NCI-H460 (cell line): ENCODE measurements at places on chromosomes 3 and 15.

DNA sequence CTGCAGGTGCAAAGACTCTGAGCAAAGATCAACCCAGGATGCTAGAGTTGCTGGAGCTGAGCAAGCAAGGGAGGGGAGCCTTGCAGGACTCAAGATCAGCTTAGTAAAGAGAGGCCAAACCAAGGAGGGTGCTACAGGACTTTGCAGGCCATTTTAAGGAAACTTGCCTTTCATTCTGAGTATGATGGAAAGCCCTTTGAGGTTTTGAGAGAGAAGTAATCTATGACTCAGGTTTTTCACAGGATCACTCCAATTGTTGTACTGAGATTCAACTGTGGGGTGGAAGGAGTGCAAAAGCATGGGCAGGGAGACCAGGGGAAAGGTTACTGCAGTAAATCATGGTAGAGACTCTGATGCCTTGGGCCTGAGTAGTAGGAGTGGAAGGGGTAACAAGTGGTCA, 260.4 kb upstream of the GPR149 start:
- DNase-seq = no peak

DNA sequence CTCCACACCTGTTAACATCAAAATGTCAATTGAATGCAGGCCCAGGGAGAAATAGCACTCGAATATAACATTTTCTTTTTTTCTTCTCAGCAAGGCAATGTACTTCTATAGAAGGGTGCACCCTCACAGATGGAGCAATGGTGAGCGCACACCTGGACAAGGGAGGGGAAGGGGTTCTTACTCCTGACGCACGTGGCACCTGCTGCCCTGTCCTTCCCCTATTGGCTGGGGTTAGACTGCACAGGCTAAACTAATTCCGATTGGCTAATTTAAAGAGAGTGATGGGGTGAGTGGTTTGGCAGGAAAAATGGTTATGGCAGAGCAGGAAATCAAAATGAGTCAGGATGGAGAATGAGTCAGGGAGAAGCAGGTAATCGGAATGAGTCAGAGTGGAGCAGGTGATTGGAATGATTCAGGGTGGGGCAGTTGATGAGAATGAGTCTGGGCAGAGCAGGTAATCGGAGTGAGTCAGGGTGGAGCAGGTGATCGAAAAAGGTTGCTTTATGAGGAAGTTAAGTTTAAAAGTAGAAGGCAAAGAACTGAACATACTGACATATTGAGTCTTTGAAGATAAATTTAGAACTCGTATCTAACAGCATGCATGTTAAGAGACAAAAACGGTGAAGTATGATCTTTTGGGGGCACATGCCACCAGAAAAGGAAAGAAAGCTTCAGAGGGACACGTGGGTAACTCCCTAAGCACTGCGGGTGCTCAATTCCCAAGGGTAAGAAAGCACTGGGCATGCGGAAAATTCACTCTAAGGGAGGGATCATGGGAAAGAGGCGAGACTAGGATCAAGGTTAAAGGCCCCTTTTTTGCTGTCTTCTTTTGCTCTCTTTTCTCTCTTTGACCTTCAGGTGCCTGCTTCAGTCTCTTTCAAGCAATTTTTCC, 72.9 kb upstream of the GALNT15 start:
- DNase-seq = no peak

DNA sequence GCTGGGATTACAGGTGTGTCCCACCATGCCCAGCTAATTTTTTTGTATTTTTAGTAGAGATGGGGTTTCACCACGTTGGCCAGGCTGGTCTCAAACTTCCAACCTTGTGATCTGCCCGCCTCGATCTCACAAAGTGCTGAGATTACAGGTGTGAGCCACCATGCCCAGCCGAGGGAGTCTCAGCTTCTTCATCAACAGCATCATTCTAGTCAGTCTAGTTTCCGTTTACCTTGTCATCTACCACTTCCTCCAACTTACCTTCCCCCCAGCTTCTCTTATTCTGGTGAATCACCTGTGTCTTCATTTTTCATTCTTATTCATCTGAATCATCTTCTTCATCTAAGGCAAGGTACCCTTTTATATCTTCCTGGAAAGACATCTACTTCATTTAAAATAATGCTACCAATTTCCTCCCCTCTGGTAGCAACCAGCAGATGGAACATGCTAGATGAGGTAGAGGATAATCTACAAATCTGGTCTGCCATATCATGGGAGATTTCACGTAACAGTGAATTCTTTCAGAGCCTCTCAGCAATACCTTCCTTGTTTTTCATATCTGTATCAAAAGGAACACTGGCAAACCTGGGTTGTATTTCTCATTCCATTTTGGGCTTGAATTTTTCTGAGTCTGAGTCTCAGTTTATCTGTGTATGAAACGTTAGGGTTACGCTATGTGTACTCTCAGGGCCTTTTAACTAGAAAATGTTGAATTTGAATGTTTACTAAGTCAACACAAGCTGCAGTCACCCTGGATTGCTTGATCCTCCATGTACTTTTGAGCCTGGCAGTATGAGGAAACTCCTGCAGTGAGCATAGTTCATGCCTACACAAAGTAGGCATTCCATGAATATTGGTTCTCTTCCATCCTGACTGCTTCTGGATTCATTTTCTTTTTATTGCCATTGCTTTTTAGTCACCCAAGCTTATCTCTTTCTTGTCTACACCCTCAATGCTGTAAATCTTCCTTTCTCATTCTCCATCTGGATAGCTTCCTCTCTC, 16.8 kb downstream of the LPP start:
- DNase-seq = no peak

DNA sequence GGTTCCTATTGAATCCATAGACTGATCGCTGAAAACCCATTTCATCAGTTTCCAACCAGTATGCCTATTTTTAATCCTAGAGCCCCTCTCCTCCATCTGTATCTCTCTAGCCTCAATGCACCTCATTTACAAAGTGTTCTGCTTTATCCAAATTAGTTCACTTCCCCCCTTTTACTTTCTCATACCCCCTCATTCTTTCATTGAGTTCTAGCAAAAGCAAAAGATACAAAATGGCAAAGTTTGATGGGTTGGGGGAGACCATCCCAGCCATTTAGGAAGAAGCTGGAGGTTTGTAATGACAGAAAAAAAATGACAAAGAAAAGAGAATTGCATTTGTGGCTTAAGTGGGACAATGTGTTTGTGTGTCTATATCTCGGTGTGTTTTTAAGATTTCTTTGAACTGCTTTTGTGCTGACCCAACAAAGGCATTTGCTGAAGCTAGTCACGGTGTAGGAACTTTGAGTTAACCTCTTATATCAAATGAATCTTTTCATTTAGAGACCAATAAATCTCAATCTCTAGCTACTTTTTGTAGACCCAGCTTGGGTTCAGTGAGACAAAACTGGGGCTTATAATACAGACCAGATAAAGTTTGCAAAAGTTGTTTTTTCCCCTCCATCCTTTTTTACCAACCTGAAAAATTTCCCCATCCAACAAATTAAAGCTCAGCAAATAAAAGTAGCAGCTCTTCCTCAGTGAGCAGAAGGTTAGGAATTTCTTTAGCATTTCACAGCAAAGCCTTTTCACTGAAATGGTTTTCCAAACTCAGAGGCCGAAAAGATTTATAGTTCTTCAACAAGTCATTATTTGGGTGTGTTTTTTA, 18.7 kb downstream of the NR2F2 start:
- DNase-seq = no peak
